ENCODE measurements at places on chromosomes 12 and 14.

- no peak for DNase-seq
These were observed 183.4 kb upstream of the NRXN3 start for GRCh38 chr14:77986773-77987172.

- no peak for DNase-seq
These were observed 374.3 kb upstream of the CCDC196 start for GRCh38 chr14:66111891-66112290.

DNA sequence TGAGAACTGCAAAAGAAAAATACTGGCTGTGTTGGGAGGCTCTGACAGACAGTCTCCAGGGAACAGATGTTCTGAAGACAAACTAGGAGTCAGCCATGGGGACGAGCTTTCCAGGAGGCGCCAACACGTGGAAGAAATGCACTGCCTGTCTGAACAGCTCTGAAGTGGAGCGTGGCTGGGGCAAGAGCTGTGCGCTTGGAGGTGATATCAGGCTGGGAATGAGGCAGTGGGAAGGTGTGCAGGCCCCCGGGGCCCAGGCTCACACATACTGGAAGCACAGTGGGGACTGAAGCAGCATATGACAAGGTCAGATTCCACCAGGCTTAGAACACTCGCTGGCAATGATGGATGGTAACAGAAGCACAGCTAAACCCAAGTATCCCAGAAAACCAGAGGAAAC is 17.5 kb downstream of the APPL2 start:
- no peak for DNase-seq

- DNase-seq, result no peak
These were observed 3.3 kb downstream of the PPP1R3E start for GRCh38 chr14:23299211-23299957.

DNA sequence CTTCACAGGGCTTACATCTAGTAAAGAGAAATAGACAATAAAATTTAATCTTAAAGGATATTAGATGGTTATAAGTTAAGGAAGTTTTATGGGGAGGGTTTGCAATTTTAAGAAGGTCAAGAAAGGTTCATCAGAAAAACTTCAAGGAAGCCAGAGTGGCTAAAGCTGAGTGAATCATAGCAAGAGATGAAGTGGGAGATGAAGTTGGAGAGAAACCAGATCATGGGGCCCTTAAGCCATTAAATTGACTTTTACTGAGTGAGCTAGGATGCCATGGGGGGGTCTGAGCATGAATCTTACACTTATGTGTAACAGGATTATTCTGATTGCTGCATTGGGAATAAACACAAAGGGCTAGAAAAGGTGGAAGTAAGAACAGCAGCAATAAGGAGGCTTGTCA is 189.2 kb downstream of the LRIG3 start:
- no peak for DNase-seq

GRCh38 chr12:39505023-39505422 is 62.1 kb upstream of the KIF21A start:
- no peak for DNase-seq

- no peak for DNase-seq
These were observed 41.3 kb downstream of the LTBP2 start for GRCh38 chr14:74570696-74571095.

DNA sequence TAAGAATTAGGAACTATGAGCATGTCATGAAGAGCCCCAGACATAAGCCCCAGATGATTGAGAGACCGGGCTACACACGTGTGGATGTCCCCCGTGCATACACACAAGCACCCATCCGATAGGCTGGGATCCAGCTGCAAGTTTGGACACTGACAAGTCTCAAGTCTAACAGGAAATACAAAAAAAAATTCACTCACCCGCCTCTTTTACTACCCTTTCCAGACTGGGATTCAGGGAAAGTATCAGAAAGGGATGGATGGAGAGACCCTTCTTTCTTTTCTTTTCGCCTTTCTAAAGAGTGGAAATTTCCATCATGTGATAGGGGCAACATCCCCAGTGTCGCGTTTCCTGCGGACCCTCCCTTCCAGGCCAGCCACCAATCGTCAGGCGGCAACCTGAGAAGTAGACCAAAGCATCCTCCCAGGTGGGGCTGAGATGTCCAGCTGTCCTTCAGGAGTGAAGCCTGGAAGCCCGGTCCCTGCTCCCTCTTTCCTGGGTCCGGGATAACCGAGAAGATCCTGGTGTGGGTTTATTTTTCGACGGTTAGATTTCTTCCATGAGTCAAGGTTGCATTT is 6.4 kb upstream of the SLC38A4 start:
- DNase-seq, result no peak

DNA sequence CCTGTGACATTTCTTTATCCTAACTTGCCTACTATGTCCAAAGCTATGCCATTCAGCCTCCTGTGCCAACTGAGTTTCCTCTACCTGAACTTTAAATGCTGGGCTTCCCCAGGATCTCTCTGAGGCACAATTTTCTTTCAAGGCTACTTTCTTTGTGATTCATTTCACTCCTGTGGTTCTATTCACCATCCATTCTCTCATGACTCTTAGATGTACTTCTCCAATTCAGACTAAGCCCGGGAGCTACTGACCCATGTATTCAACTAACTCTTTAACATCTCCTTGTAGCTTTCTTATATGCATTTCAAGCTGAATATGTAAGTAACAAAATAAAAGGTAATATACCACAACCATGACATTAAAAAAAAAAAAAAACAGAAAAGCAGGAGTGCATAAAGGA is 738.9 kb upstream of the USP15 start:
- no peak for DNase-seq

DNA sequence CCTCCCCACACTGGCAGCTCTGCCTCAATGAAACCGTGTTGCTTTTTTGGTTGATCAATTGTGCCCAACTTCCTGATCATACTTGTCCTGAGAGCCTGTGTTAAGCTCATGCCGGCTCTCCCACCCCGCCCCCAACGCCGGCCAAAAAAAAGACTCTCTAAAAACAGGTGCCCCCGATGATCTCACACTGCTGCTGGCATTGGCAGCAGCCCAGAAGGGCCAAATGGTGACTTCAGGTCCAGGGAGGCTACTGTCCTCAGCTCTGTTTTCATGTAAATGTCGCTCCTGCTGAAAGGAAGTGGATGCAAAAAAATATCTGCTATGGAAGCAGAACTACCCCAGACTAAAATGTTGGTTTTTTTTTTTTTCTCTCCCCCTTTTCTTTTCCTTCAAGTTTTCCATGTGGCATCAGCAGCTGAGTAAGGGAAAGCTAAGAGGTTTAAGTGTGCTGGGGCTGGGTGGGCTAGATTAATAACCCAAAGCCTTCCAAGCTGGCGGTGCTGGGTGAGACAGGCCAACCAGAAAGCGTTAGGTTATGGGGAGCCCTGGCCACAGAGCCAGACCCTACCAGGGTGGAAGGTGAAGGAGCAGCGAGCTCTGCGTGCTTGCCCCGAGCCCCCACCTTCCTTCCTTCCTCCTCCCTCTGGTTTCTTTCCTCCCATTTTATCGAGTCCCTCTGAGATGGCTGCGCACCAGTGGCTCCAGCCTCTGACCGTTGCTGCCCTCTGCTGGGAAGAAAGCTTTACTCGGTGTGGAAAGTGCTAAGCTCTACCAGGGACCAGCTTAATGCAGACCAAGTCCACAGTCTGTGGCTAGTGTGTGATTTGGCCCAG is 396.1 kb downstream of the NRXN3 start:
- DNase-seq, result peak; percentile 12

All from stimulated activated CD4-positive, alpha-beta T cell treated with anti-CD3 and anti-CD28 coated beads, TNF-alpha, amount 100 ng/mL, for 4 hours (primary cell).